Fibroblast of lung (primary cell): ENCODE measurements at places on chromosomes 7 and 10.
A peak's percentile ranks its signal among the peaks of the same experiment; 100 is the strongest.

DNA sequence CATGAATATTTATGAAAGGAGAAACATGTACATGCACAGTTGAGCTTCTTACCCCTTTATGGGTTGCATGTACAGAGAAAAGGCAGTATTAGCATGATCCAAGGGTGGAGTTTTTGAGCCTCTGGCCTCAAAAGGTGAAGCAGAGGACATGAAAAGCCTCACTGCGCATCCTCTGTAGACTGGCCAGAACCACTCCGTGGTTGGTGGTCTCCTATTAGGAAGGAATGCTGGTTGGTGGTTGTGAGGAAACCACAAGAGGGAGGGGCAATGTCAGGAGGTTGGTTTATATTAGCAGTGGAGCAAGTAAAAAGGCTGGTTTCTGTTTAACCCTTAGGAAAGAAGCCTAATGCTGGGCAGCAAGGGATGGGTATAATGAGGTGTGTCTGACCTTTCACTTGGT is 37.5 kb downstream of the AHCYL2 start:
- peak; percentile 15 for DNase-seq

GRCh38 chr10:89275383-89275782 is 23.8 kb upstream of the LIPA start:
- no peak for DNase-seq

DNA sequence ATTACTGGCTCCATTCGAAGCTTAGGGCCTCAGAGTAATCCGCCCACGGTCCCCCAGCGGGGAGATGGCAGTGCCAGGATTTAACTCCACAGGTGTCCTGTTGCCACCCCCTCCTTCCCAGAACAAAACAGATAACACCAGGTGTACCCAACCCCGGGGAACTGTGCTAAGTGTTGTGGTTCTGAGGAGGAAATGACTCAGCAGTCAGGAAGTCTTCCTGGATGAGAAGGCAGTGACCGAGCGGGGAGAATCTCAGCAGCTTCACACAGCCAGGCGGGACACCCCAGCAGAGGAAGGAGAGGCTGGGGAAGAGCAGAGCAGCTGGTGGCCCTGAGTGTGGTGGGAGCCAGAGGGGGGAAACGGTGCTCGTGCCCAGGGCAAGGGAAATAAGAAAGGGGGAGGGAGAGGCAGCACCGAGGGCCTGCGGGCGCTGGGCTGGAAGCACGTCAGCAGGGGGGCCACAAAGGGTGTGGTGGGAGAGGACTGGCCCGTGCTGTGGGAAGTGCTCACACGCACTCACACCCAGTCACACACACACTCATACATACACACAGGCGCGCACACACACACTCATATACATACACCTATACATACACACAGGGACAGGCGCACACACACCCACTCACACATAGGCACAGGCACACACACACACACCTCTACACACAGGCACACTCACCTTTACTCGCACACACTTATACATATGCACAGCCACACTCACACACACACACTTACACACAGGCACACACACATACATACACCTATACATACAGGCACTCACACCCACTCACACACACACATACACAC is 59.8 kb upstream of the CHST15 start:
- DNase-seq: peak; percentile 96

- DNase-seq: no peak
Measured at GRCh38 chr7:153398370-153398769, 638.8 kb downstream of the ACTR3B start.

GRCh38 chr10:30573721-30574431 is 55.7 kb downstream of the LYZL2 start:
- DNase-seq: no peak

DNA sequence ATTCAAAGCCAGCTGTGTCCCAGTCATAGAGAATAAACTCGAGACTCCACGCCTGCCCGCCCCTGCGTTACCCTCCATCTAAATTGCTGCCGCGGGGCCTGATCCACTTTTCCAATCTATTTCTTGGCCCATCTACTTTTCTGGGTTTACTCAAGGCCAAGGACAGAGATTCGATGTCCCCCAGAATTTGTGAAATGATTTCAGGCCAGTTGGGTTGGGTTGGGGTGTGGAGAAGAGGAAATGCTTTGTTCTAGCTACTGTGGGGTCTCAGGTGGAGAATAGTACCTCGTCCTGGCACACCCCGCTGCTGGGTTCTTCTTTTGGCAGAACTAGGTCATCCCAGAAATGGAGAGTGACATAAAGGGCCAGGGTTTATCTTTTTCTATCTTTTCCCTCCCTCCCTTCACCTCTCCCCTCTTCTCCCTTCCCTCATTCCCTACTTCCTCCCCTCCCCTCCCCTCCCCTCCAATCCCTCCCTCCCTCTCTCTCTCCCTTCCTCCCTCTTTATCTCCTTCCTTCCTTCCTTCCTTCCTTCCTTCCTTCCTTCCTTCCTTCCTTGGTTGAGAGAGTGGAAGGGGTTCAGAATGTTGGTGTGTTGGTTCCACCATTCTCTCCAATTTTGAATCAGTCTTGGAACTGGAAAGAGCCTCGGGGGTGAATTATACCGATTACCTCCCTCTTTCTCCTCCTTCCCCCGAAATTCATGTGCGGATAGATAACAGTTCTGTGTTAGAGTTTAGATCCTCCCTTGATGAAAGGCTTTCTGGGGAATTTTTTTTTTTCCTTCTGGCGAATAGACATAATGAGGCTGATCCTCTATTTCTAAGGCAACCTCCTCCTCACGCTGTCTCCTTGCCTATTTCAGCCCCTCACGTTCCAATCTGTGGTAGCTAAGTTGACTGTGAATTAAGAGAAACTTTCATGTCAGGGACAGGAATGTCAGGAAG is 1.2 kb upstream of the TMEM229A start:
- DNase-seq: no peak

DNA sequence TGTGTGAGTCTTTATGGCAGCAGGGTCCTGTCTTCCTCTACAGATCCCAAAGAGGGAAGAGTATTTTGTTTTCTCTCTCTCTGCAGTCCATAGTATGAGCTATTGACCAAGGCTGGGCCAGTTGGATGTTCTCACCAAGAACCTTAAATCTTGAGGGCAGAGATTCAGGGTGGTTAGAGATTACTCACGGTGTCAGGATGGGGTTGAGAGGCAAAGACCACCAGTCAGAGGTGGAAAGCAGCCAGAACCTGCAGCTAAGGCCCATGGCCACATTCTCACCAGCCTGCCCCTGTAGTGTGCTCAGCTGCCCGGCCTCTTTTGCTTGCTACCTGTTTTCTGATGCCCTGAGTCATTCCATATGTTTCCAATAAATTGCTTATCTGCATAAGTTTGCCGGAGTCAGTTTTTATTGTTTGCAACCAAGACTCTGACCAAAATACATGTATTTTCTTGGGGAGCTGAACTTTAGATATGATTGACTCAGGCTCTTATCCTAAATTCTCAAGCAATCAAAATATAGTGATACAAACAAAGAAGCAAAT is 67.0 kb downstream of the MAP3K8 start:
- DNase-seq: no peak

DNA sequence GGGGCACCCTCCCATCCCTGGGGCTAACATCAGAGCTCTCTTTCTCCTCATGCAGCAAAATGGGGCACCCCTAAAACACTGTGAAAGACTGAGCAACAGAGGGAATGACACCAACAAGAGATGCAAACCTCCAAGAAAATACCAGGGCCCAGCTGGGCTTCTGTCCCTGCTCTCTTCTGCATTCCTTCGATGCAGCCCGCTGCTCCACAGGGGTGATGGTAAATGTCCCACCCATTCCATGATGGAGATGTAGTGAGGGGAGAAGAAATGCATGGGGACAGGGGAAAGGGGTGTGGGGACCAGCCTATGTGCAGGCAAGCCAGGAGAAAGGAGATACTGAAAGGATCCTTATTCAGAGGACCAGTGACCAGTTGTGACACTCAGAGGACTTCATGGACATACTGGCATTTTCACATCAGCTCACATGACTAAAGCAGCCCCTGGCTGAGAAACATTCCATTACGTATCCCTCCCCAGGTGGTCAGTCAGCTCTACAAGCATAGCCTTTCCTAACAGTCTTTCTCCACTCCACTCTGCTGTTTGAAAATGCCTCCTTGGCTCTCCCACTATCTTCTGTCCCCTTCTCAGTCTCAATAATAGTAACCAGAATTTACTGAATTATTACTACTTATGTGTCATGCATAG is 13.3 kb downstream of the SORBS1 start:
- DNase-seq: no peak

GRCh38 chr7:156875766-156876165 is 17.2 kb downstream of the LMBR1 start:
- no peak for DNase-seq

- DNase-seq: no peak
Measured at GRCh38 chr10:77680065-77680464, 42.5 kb upstream of the KCNMA1 start.

- DNase-seq: no peak
Measured at GRCh38 chr7:29375641-29376562, 181.3 kb downstream of the CHN2 start.

- peak; percentile 20 for DNase-seq
Measured at GRCh38 chr10:51425431-51425830, 274.0 kb downstream of the CSTF2T start.

GRCh38 chr10:69089638-69090599 is 2.0 kb downstream of the SRGN start:
- DNase-seq: peak; percentile 57

DNA sequence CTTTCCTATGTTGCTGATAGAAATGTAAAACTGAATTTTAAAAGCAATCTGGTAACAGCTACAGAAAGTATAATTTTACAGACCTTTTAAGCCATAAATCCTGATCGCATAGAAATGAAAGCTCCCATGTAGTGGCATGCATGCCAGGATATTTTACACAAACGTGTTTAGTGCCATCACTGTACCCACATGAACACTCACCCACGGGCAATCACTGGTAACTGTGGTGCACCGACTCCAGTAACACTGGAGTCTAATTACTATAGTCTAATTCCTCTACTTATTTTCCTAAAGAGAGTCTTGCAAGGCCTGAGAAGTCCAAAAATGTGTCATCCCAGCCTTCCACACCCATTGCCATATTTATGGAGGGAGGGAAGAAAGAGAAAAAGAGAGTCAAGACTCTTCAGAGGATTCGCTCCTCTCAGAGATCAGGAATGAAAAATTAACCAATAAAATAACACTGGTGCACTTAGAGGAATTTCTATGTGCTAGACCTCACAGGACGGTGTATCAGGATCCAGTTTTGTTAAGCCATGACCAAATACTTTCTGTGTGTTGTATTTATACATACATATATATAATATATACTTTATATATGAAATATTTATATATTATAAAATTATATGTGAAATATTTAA is 48.9 kb upstream of the AKR1C1 start:
- no peak for DNase-seq

DNA sequence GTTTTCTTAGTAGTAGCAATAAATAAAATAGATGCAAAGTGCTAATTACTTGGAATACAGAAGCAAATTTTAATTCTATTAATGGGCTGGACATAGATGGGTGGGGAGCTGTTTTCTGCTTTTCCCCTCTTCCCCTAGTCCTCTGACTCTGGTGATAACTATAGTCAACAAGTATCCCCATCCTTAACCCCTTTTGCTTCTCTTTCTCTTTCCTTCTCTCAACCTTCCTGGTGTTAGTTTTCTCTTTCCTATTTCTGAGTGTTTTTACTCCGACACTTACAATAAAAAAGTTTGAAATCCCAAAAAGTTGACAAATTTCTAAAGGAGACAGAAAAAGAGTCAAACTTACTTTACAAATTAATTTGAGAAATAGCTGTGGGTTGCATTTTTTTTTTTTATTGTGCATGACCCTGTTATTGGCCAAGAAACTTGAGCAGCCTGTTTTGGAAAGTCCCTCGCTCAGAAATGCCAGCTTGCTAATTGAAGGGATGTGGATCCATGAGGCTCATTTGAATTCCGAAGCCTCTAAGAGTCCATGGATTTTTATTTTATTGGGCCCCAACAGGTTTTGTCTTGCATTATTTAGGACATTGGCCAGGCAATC is 2.4 kb downstream of the FAS start:
- peak; percentile 51 for DNase-seq

GRCh38 chr10:74032900-74033655 is 35.2 kb downstream of the VCL start:
- no peak for DNase-seq

- DNase-seq: no peak
Measured at GRCh38 chr10:72007246-72007892, 43.2 kb downstream of the CHST3 start.

DNA sequence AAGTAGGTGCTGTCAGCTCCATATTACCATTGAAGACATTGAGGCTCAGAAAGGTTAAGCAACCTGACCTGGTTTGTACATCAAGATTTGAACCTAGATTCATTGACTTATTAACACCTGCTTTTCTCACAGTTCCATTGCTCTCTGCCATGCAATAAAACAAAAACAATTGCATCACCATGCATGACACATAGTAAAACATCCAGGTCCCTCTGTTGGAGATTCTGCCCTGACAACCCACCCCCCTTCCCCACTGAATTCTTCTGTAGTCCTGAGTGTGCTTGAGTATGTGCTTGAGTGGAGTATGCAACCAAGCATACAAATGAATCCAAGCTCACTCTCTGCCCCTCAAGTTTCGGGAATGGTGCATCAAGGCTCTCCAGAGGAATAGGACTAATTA is 6.0 kb upstream of the LMBR1 start:
- no peak for DNase-seq

DNA sequence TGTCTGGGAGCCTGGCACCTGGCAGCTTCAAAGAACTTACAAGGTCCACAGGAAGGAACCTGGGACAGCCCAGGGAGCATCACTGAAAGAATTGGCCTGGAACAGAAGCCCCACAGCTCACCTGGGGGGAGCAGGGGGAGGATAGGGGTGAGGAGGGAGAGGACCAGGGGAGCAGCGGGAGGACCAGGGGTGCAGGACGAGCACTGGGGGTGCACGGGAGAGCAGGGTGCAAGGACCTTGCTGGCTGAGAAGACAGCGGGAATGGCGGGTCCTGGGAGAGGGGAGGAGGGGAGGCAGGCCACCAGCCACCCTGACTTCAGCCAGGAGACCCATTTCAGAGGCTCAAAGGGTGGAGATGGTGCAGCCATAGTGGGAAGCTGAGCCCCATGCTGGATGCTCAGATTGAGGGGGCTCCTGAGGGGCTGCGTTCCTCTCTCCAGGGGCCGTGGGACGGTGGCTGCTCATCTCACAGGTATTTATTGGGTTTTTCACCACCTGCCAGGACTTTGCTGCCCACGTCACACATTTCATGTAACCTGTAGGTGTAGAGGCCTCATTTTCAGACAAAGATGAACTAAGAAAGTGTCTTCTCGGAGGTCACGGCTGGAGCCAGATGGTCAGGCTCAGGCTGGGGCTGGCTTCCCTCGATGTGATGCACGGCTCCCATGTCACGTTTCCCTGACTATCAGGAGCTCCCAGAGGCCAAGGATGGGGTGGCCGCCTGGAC is 110.1 kb downstream of the WDR37 start:
- DNase-seq: no peak

- DNase-seq: no peak
Measured at GRCh38 chr7:8360564-8361153, 72.8 kb upstream of the NXPH1 start.

GRCh38 chr7:18518555-18518954 is 23.0 kb downstream of the HDAC9 start:
- DNase-seq: no peak

DNA sequence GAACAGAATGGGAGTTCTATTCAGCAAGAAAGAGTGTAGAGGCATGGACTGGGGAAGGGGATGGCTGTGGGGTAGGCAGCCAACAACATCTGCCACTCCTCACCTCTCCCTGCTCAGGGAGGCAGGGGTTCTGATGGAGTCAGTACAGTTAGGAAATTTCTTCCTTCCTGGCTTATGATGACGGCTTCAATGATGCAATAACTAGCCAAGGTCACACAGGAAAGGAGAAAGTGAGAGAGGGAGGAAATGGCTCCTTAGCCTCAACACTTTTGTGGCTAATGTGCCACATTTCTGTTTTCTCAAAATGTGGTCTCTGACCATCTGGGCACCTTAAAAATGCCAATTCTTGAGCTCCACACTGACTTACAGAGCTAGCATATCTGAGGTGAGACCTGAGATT is 79.3 kb upstream of the PDZD8 start:
- no peak for DNase-seq
